ENCODE measurements at places on chromosomes 11 and 22.

DNA sequence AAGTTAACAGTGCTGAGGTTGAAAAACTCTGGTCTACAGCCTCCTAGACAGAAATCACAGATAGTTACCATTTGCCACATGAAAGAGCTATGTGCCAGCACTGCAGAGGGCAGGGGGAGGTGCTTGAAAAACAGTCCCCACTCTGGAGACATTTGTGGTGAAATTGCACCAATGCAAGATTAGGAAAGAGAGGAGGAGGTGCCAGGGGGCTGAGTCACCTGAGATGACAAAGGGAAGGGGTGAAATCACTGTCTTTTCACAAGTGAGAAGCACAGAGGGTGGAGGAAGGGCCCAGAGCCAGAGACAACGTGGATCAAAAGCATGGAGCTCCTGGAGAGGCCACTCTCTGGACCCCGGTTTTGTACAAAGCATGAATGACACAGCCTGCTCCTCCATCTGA lies 196.3 kb downstream of the BUD13 start:
- no peak for DNase-seq

- no peak for DNase-seq
These were observed 5.0 kb upstream of the PTPMT1 start for GRCh38 chr11:47560426-47560825.

GRCh38 chr11:95138448-95138847 lies 48.8 kb downstream of the ENDOD1 start:
- DNase-seq: no peak

- no peak for DNase-seq
These were observed 2.0 kb upstream of the ZNF195 start for GRCh38 chr11:3380706-3381545.

DNA sequence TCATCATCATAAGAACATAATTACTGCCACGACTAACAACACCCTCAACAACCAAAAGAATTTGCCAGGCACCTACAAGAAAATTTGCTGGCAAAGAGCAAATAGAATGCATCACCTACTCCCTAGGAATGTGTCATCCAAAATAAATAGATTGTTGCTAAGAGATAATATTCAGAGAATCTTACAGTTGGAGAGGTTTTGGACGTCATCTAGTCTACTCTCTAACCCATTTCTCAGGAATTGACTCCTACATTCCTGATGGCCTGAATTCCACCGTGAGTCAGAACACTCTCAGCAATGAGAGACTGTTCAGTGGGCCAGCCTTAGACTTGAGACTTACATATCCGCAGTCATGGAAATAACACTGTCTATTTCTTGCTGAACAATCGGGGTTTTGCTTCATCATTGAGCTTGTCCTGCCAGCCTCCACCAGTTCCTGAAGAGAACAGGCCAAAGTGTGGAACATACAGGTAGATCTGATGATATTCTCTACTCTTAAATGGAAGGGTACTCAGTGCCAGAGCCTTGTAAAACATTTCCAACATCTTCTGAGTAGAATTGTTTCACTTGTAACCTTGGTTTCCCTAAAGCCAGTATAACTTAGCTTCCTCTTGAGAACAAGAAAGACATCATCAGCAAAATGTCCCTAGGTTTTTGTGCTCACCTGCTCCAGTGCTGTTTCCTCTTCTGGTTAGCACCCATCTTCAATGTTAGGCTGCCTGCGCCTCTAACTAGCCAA lies 8.3 kb downstream of the KIRREL3 start:
- DNase-seq: no peak

Data from stimulated activated CD8-positive, alpha-beta memory T cell treated with anti-CD3 and anti-CD28 coated beads, Interleukin-15, amount 100 ng/mL, for 1 hour (primary cell).